ENCODE measurements at places on chromosomes 12 and 14. TPM values are rescaled to one million over a fixed set of nuclear protein-coding genes. Genes with fewer than 3 reads are reported as not detected.

GXYLT1 gene
- 9.2 TPM for total RNA-seq

FAM90A1 gene
- total RNA-seq: not detected

LRRC10 gene
- not detected for total RNA-seq

TMEM233 gene
- total RNA-seq: 0.18 TPM

RNASE4 gene
- total RNA-seq: 152 TPM
